Aorta (tissue), 5 donors: ENCODE measurements at places on chromosomes 4 and X.

- no peak for DNase-seq
Measured at GRCh38 chr4:16206301-16206700, 20.0 kb downstream of the TAPT1 start.

GRCh38 chr4:116469582-116469981 lies 615.8 kb downstream of the TRAM1L1 start:
- no peak for DNase-seq

DNA sequence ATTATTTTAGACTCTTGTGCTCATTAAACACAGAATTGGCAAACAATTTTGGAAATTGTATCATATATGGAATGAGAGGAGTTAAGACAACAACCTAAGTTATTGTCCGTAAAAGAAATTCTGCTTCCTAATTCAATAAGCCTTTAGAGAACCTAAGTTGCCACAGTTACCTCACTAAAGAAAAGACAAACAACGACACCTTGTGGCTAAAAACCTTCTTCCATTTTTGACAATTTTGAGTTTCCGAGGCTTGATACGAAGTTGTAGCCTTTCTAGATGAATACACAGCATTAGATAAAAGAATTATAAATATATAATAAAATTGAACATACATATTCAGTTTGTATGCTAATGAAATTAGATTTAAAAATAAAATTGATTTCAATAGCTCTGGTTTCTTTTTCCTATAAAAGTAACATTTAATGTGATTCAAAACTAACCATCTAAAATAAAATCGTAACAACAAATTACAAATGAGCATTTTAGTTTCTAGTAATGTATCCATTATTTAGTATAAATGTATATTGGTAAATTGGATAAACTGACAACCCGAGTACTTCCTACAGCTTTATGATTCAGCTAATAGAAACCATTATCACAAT lies 275.1 kb downstream of the GPM6A start:
- no peak for DNase-seq

GRCh38 chr4:159779716-159780115 lies 676.8 kb downstream of the RAPGEF2 start:
- DNase-seq: no peak

DNA sequence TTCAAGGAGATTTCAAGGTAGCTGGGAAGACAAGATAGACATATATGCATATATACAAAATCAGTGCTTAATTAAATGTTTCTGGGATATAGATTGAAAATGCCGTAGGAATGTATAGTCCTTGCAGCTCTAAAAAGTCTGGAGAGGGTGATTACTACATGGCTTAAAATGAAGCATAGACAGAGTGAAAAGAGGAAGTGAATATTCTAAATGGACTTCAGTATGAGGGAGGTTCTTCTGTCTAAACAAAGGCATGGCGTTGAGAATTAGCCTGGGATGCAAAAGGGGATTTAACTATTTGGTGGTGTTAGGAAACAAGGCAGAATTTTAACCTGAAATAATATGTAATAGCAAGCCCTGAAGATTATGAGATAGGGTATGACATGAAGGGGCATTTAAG lies 141.5 kb upstream of the FRMPD4 start:
- DNase-seq: no peak

GRCh38 chr4:46986922-46987638 lies 6.3 kb downstream of the GABRA4 start:
- no peak for DNase-seq

DNA sequence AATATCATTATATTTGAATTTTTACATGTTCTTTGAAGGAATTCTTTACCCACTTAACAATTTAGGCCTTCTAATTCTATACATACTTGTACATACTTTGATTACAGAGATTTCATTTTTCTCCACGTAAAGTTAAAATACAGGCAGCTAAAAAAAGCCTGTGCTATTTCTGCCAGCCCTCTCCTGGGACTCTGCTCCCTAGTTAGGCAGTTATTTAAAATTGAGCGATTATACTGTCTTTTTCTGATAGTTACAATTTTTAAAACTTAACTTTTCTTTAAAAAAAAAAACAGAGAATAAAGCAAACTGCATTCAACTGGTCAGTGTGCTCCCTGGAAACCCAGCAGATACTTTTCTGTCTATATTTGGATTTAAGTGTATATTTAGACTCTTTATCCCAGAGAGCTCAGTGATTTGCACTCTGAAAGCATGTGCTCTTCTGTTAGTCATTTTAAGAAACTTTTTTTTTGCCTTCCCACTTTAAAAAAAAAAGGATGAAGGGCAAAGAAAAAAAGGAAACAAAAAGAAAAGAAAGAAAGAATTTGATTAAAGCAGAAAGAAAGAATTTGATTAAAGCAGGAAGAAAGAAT lies 18.1 kb upstream of the FAM241A start:
- DNase-seq: no peak

DNA sequence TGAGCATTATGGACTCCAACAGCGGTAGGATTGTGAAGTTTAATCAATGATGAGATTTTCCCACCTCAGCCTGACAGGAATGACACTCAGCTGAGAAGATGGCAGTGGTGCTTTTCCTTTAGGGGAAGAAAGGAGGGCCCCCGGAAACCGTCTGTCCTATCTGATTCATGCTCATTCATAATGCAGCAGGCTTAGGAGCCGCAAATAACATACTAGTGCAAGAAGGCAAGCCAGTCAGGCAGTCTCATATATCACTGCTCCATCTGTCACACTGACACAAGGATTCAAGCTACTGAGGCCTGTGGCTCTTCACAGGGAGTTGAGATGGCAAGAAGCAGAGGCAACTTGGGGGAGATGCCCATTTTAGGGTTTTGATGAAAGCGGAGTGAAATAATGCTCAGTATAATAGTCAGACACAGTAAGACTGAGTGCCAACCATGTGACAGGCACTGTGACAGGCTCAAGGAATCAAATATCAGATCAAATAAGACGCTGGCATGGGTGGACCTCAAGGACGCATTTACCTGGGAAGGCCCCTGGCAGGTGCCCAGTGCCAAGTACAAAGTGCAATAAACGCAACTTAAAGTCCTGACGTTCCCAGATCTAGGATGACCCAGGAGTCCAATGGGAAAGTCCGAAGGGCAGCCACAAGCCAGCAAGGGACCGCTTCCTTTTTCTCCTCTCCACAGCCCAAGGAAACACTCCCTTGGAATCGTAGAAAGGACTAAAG lies 63.4 kb downstream of the FHDC1 start:
- DNase-seq: no peak

DNA sequence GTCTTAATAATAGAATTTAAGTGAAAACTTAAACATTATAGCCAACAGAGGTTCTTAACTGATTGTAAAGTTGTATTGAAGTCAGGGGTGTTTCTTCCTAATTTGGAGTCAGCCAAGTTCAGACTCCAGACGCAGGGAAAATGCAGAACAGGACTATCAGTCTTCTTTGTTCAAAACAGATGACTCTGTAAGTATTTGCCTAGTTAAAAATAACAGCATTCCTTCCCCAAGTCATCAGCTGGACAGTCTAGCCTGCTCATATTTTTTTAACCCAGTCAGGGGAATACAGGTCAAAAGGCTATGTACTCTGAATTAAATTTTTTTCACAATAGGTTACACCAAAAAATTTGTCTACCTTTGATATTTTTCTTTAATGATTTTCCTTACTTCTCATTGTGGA lies 73.8 kb upstream of the DCLK2 start:
- no peak for DNase-seq

- no peak for DNase-seq
Measured at GRCh38 chr4:153628796-153629315, 55.2 kb upstream of the TLR2 start.

- DNase-seq: no peak
Measured at GRCh38 chr4:8117278-8117682, 41.3 kb downstream of the ABLIM2 start.

- no peak for DNase-seq
Measured at GRCh38 chr4:90695411-90695810, 568.2 kb downstream of the CCSER1 start.

- no peak for DNase-seq
Measured at GRCh38 chr4:37662861-37663390, 23.2 kb downstream of the RELL1 start.

GRCh38 chrX:112190646-112191045 lies 108.1 kb upstream of the TRPC5 start:
- no peak for DNase-seq

DNA sequence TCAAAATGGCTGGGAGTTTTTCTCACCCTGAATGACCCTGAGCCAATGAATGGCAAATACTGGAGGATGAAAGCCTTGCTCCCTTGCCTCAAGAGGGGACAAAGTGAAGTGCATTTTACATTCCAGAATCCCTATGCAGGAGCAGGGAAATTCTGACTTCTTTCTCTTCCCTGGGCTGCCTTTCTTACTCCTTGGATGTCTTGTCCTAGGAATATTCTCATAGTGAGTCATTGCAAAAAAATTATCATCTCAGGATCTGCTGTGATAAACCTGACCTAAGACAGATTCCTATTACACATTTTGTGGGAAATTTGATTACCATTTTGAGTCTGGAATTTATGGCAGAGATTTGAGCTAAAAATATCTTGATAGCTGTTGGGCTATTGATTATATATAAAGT lies 199.9 kb downstream of the TMA16 start:
- no peak for DNase-seq

GRCh38 chrX:115632455-115632854 lies 71.5 kb downstream of the PLS3 start:
- DNase-seq: no peak

- no peak for DNase-seq
Measured at GRCh38 chr4:84492737-84493091, 6.4 kb downstream of the NKX6-1 start.

DNA sequence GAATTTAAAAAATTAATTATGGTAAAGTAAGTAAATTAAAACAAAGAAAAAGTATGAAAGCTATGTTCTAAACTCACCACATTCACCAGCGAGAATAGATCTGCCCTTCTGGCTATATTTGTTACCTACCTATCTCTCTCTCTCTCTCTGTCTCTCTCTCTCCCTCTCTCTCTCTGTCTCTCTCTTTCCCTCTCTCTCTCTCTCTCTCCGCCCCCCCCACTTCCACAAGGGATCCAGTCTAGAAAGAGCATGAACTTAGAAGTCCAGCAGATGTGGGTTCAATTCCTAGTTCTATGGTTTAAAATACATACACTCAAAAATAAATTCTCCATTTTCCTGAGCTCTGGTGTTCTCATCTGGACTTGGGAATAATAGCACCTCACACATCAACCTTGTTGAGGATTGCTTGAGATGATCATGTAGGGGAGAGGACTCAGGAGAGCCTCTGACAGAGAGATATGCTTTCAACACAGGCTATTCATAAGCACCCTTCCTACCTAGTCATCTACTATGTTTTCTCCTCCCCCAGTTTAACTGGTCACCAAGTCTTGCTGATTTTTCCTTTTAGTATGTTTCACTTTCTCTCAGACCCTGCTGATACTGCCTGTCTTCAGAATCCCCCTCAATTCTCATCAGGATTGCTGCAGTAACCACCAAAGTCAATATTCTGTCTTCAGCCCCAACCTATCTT lies 64.7 kb downstream of the SLC7A11 start:
- no peak for DNase-seq

GRCh38 chr4:25129917-25130316 lies 30.3 kb downstream of the SEPSECS start:
- no peak for DNase-seq

DNA sequence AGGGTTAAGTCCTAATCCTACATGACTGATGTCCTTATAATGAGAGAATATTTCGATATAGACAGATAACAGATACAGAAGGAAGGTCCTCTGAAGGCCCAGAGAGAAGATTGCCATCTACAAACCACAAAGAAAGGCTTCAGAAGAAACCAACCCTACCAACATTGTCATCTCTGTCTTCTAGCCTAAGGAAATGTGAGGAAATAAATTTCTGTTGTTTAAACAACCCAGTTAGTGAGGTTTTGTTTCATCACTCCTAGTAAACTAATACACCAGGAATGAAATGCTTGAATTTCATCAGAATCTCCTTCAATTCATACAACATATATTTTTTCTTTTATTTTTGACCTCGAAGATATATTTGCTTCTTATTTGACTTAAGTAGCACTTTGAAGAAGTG lies 1527.8 kb downstream of the STIM2 start:
- DNase-seq: no peak

GRCh38 chr4:159174645-159175084 lies 71.8 kb downstream of the RAPGEF2 start:
- no peak for DNase-seq

GRCh38 chrX:18471296-18471695 lies 45.9 kb downstream of the CDKL5 start:
- DNase-seq: no peak

DNA sequence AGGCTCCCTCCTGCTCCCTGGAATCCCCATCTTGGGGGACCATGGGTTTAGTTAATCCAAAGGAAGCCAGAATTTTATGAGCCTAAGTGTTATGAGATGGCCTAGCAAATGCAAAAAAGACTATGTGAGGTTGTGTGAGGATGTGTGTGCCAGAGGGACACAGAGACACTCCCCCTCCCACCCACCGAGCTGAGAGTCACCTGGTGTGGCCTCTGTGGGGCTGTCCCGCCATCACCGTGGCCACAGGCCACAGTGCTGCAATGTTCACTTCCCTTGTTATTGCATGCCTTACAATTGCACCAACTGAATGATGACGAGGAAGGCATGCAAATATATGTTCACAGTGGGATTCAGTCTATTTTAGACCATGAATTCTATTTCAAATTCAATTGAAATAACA lies 601 bp upstream of the FGFBP2 start:
- no peak for DNase-seq

- no peak for DNase-seq
Measured at GRCh38 chrX:40243755-40244515, 146.2 kb upstream of the BCOR start.

DNA sequence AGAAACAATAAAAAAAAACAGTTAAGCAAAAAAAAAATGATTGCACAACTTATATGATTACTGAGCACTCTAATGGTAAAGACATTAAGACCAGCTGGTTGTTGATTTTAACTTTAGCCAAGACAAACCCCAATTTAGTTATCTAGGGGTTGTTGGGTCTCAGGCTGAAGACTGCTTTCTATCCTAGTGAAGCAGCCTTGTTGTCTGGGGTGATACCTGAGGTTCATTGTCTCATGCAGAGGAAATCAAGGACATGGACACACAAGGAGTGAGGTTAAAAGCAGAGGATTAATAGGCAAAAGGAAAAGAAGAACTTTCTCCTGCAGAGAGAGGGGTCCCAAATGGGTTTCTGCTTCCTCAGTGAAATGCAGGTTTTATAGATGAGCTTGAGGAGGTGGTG lies 40.0 kb upstream of the CYP2U1 start:
- no peak for DNase-seq

DNA sequence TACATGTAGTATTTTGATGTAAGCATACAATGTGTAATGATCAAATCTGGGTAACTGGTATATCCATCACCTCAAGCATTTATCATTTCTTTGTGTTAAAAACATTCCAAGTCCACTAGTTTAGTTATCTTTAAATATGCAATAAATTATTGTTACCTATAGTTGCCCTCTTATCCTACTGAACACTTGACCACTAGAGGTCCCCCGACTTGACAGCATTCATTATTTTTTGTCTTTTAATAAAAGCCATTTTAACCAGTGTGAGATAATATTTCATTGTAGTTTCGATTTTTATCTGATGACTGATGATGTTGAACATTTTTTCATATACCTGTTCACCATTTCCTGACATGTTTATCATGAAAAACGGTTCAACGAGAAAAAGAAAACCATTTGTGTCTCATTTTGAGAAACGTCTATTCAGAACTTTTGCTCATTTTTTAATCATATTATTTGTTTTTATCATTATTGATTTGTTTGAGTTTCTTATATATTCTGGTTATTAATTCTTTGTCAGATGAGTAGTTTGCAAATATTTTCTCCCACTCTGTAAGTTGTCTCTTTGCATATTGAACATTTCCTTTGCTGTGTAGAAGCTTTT lies 199.0 kb upstream of the CXXC4 start:
- DNase-seq: no peak
